SK-MEL-5 (cell line): ENCODE measurements at places on chromosomes 3 and 15.
A peak's percentile ranks its signal among the peaks of the same experiment; 100 is the strongest.

- no peak for DNase-seq
Observed at GRCh38 chr15:85905751-85906450, 111.2 kb upstream of the KLHL25 start.

DNA sequence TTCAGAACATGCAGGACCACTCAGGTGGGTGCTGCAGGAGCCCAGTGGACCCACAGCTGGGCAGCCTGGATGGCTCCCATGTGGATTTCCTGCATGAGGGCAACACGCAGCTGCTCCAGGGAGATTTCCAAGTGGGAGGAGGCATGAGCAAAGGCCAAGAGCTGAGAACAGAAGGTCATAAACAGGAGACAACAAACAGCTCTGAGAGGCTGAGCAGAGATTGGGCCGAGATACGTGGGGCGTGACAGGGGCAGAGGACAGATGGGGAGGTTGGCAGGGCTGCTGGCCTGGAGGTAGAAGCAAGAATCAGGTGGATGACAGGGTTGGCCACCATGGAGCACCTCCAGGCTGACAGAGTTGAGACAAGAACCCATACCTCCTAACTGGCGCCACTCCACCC, 2.9 kb downstream of the PHGR1 start:
- DNase-seq, result no peak

- no peak for DNase-seq
Observed at GRCh38 chr3:119662604-119663373, 2.4 kb upstream of the POPDC2 start.

DNA sequence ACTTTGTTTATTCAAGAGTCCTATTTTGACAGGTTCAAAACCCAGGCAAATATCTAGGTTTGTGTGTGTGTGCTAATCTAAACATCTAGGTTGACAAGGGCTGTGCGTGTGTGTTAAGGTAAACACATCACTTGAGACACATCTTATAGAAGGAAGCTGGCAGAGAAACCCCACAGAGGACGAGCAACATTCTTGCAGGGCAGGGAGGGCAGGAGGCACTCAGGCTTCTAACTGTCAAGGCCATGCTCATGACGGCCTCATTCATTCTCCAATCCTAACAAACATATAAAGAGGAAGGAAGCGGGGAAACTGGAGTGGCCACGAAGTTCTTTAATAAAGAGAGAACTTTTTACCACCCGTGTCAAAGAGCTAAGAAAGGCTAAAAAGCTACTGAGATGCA, 43.4 kb downstream of the SLCO2A1 start:
- DNase-seq, result no peak

GRCh38 chr3:30085486-30085885, 520.9 kb upstream of the TGFBR2 start:
- no peak for DNase-seq

DNA sequence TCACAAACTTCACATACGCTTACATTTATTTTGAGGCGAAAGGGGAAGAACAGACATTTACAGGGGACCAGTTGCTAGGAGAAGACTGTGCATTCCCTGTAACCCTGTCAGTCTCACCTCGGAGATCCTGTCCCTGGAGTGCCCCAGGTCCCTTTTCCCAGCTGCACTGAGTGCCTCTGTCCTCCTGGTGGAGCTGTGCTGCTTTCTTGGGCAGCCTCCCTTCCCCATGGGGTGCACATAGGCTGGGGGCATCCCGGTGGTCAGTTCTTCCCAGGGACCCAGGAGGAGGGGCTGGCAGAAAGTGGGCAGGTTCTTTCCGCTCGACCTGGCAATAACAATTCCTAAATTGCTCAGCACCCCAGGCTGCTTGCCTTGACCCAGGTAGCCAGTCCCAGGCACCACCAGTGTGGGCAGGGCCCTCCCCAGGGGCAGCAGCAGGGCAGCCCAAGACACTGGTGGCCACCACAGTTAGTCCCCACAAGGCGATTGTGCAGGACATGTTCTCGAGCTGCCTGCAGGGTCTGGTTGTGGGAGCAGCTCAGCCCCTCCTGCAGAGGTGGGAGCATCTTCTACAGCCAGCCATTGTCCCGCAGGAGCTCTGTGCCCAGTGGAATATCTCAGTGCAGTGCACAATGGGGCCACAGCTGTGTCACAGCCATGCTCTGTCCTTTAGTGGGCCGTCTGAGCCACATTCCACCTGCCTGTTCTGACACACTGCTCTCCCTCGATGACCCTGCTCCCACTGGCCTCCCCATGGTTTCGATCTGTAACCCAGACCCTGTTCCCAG, 36.3 kb downstream of the APBA2 start:
- DNase-seq, result peak; percentile 6

GRCh38 chr3:177528306-177529070, 331.2 kb upstream of the TBL1XR1 start:
- no peak for DNase-seq

DNA sequence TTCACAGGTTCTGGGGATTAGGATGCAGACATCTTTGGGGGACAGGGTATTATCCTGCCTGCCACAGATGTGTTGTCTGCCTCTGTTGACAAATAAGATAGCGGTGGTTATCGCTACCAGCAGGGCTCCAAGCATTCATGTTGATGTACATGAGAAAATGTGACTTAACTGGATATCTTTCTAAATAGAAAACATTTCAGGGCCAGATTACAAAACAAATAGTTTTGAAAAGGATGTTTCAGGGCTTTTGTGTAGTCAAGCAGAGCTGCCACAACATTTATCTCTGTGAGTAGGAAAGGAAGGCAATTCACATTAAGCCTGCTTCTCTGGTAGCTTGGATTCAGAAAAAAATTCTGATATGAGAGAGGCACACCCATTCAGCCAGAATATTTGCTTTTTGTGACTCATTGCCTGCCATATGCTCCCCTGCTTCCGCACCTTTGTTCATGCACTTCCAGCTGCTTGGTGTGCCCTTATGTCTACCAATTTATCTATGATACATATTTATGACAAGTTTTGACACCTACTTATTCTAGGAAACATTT, 22.8 kb downstream of the PLS1 start:
- DNase-seq, result no peak

DNA sequence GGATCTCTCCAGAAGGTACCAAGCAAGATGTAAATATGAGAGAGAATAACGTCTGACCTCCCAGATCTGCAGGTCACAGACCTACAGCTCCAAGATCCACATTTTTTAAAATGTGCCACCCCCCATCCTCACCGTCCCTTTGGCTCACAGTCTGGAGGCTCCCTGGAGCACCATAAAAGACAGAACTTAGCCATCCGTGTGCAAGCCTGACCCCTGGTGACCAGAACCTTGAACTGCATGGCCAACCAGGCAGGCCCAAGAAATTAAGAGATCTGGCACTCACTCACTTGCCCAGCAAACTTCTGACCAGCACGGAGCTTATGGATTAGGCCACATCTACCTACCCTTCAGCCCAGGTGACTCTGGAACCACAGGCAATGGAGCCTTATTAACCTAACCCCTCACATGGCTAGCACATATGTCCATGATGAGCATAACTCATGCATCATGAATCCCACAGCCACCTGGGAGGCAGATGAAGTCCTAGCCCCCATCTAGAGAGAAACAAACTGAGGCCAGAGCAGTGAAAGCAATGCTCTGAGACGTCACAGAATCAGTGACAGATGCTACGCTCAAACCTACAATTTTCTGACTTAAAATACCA, 275.3 kb downstream of the UACA start:
- DNase-seq, result peak; percentile 77

GRCh38 chr15:45606841-45607240, 19.7 kb downstream of the BLOC1S6 start:
- DNase-seq, result no peak
